ENCODE measurements at places on chromosomes 6 and 20.

GRCh38 chr6:157535340-157536222 lies 154.6 kb downstream of the ZDHHC14 start:
- DNase-seq, result no peak

GRCh38 chr6:28207510-28208110 lies 17.5 kb upstream of the ZSCAN9 start:
- DNase-seq, result no peak

DNA sequence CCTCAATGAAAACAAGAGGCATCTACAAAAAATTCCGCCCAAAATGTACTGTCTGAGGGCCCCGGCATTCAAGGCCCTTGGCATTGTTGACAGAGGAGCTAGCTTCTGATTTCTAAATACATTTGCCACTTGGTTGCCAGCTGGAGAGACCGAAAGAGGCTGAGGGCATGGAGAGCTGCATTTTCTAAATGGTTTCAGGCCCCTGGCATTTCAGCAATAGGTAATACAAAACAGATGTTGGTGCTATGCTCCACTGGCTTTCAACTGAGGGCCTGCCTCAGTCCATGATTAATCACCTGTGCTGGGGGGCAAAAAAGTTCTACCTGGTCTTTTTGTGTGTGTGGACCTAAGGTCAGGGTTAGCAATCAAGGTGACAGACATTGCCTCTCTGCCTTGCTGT lies 79.5 kb upstream of the ISM1 start:
- DNase-seq, result no peak

GRCh38 chr6:111052171-111052570 lies 35.1 kb upstream of the SLC16A10 start:
- no peak for DNase-seq

DNA sequence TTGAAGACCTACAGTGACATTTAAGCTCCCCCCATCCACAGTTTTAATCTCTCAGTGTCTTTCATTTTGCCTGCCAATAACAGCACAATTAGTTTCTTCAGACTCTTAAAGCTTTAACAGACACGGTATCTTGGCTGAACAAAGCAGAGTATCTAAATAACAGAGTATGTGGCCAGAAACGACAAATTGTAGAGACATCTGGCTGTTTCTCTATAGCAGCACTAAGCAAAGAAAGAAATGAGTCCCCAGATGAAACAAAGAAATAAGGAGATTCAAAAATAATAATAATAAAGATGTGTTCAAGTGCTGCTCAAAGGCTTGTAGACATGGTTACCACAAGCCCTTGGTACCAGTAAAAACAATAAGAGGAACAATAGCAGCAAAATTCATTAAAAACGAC lies 97.8 kb upstream of the HDAC2 start:
- no peak for DNase-seq

Measured in T-helper 1 cell (primary cell).